NCI-H1694 treated with DMSO at 0.1 percent for 48 hours (cell line): ENCODE measurements at places on chromosomes 12 and 14.

DNA sequence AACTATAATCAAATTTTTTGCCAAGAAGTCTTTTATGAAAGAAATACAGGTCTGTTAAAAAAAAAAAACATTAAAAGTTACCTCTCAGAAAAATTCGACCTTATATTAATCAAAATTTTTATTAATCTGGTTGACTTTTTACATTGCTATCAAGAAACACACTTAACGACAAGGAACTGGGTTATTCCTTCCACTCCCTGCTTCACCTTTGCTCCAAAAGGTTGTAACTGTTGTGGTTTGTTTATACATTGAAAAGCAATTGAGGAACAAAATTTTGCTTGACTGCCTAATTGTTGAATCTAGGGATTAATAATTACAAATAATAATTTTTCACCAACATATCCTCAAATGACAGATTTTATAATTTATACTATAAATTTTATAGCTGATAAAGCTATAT lies 28.4 kb downstream of the TSPAN8 start:
- no peak for DNase-seq

DNA sequence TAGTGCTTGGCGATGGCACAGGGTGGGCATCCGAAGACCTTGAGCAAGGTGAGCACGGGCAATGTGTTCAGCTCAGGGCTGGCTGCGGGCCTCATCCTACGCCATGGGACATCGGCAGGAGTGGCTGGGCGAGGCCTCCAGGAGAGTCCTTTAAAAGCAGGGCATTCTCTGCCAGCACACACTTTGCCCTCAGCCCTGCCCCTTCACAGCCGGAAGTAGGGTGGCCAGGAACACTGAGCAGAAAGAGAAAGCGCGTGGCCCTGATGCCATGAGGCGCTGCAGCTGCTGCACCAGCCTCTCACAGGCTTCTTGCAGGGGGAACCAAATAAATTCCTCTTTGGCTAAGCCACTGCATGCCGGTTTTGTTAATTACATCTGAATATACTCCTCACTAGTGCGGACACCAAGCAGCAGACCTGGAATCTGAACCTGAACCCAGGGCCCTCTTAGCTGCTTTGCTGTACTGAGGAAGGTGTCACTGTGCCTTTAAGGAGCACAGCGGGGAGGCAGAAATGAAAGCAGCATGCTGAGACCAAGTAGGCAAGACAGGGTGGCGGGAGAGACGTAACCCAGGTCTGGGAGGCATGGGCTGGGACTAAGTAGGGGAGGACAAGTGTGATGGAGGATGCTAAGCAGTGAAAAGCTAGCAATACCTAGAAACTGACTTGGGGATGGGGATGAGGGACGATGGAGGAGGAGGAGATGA lies 155.2 kb downstream of the TTC7B start:
- DNase-seq: no peak

- no peak for DNase-seq
Observed at GRCh38 chr12:32440120-32440865, 40.9 kb downstream of the FGD4 start.

- DNase-seq: no peak
Observed at GRCh38 chr12:66059666-66060065, 70.9 kb downstream of the LLPH start.

DNA sequence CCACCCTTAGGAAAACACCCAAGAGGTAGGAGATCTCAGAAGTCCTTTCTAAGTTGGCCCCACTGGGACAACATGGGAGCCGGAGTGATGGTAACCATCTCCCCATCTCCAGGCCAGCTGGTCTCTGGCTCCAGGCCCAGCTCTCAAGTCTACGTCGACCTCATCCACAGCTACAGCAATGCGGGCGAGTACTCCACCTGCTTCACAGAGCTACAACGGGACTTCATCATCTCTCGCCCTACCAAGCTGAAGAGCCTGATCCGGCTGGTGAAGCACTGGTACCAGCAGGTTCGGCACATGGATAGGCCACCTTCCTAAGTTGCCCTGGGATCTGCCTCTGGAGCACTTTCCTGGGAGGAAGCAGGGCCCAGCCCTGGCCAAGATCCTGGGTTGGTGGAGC lies 11.0 kb upstream of the OAS2 start:
- DNase-seq: no peak

DNA sequence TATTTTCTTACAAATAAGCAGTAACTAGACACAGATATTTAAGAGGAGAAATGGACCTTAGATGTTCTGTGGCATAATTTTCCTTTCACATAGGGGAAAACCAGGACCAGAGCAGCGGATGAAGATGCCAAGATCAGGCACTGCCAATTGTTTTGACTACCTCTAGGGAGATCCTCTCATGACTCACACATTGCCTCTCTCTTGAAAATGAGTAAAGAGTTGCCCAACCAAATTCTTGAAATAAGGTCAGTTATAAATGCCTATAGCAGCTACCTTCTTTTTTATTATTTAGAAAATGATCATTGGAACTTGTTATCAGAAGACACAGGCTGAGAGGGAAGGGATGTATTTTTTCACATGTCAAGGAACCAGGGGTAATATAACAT lies 263.4 kb upstream of the PLEKHG7 start:
- DNase-seq: no peak

- no peak for DNase-seq
Observed at GRCh38 chr12:50129290-50129689, 17.3 kb downstream of the COX14 start.

DNA sequence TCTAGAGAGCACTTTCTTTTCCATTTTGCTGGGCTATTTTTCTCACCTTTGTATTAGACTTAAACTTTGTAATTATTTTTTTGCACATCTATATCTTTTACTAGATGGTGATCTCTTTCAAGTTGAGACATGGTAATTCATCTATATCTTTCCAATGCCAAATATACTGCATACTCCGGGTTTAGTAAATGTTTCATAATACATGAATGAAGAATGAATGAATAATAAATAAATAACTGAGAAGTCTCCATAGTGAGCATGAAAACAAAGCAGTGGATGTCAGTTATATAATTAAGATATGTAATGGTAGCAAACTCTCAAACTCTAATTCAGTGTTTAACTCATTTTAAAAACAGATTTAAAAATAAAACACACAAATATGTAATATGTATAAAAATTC lies 342.5 kb upstream of the KITLG start:
- DNase-seq: no peak

- no peak for DNase-seq
Observed at GRCh38 chr14:76597387-76597786, 163.9 kb upstream of the VASH1 start.

DNA sequence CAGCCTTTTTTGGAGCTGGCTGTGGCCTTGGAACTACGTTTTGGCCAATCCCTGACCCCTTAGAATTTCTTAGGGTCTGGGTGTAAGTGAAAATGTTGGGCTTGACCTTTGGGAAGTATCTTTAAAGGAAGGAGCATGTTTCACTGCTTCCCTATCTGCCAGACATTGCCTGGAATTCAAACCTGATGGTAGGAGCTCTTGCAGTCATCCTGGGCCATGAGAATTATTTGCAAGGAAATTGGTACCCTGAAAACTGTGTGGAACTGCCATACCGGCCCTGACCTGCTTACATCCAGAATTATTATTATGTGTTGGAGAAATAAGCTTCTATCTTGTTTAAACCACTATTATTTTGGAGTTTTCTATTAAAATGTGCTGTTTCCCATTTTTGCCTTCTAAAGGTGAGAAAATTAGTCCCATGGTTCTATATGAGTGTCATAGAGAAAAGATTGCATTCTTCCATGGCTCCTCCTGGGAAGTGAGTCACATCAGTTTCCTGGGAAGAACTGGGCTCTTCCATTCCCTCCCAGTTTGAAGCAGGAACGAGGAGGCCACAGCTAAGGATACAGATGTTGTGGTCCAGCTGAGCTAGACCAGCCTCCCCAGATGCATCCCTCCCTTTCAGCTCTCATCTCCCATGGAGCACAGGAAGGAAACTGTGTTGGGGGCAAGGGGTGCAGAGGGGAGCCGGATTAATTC lies 9.5 kb upstream of the PGF start:
- DNase-seq: no peak
